ENCODE measurements at places on chromosomes 16 and 17. TPM values are rescaled to one million over a fixed set of nuclear protein-coding genes. Genes with fewer than 3 reads are reported as not detected.
A peak's percentile ranks its signal among the peaks of the same experiment; 100 is the strongest.

GRCh38 chr17:50798424-50799288, 31.3 kb upstream of the ANKRD40CL start:
- DNase-seq, result no peak

DNA sequence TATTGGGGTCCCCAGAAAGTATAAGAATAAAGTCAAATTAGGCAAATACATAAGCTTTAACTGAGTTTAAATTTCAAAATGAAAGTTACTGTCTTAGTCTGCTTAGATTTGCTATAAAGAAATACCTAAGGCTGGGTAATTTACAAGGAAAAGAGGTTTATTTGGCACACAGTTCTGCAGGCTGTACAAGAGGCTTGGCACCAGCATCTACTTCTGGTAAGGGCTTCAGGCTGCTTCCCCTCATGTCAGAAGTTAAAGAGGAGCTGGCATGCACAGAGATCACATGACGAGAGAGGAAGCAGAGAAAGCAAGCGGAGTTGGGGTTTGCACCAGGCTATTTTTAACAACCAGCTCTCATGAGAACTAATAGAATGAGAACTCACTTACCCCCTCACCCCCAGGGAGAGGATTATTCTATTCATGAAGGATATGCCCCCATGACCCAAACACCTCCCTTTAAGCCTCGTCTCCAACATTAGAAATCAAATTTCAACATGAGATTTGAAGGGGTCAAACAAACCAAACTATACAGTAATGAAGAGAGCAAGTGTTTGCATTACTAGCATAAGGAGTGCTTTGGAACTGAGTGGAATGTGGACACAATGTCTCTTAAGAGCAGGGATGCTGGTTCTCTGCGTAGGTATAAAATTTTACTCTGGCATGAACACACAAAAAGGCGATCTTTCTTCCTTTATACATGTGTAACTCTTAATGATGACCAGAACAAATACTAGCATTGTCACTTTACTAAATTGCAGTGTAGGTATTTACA, 292.8 kb upstream of the PMFBP1 start:
- no peak for DNase-seq

- DNase-seq, result peak; percentile 66
Observed at GRCh38 chr16:19898924-19899604, 14.4 kb upstream of the GPRC5B start.

- peak; percentile 66 for DNase-seq
Observed at GRCh38 chr17:9644910-9645751, at the start of gene USP43. Gene USP43 (plus strand): TSS chr17:9645517. CDS start chr17:9645633, 116 bp downstream.

GRCh38 chr17:33696102-33696501, 403.0 kb upstream of the ASIC2 start:
- no peak for DNase-seq

DNA sequence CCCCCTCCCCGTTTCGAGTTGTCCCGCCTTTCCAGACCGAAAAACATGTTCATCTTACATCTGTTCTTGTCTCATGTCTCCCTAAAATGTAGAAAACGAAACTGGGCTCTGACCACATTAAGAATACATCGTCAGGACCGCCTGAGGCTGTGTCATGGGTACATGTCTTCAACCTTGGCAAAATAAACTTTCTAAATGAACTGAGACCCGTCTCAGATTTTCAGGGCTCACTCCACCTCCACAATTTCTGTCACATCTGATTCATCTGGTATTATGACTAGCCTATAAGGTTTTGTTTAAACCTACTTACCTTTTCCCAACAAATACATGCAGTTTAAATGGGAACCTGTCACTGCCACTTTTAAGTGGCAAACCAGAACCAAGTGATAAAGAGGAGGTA, 621 bp downstream of the SDR42E1 start:
- DNase-seq, result peak; percentile 20

DNA sequence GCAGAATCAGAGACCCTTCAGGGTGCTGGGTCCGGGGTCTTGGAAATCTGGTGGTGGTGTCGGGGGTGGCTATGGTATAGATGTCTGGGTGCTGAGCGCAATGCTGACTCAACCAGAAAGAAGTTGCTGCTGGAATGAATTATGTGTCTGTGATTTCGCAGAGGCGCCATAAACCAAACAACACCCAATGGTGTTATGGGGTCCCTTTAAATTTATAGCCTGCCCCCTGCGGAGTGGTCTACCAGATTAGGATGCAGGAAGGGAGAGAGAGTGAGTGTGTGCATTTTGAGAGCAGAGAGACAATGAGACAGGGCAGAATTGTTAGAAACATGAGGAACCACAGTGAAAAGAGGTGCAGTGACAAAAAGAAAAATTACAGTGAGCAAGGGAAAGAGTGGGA, 100.7 kb upstream of the CDH11 start:
- no peak for DNase-seq

- no peak for DNase-seq
Observed at GRCh38 chr17:56937687-56938086, 23.2 kb downstream of the COIL start.

DNA sequence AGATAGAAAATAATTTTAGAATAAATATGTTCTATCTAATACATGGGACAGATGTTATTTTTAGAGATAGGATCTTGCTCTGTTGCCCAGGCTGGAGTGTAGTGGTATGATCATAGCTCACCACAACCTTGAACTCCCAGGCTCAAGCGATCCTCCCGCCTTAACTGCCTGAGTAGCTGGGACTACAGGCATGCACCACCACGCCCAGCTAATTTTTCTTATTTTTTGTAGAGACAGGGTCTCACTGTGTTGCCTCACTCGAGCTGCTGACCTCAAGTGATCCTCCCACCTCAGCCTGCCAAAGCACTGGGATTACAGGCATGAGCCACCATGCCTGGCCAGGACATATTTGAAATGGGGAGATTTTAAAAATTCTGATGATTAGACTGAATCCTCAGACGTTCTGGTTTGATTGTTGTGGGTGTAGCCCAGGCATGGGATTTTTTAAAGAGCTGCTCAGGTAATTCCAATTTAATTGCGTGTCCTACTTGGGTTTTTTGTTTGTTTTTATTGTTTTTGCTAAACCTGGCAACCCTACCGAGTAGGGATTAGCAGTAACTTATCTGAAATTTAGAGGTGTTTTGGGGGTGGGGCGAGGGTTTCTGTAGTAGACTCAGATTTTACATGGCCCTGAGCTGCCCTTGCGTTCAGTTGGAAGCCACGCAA, 142.9 kb downstream of the RAB11FIP4 start:
- DNase-seq, result no peak

DNA sequence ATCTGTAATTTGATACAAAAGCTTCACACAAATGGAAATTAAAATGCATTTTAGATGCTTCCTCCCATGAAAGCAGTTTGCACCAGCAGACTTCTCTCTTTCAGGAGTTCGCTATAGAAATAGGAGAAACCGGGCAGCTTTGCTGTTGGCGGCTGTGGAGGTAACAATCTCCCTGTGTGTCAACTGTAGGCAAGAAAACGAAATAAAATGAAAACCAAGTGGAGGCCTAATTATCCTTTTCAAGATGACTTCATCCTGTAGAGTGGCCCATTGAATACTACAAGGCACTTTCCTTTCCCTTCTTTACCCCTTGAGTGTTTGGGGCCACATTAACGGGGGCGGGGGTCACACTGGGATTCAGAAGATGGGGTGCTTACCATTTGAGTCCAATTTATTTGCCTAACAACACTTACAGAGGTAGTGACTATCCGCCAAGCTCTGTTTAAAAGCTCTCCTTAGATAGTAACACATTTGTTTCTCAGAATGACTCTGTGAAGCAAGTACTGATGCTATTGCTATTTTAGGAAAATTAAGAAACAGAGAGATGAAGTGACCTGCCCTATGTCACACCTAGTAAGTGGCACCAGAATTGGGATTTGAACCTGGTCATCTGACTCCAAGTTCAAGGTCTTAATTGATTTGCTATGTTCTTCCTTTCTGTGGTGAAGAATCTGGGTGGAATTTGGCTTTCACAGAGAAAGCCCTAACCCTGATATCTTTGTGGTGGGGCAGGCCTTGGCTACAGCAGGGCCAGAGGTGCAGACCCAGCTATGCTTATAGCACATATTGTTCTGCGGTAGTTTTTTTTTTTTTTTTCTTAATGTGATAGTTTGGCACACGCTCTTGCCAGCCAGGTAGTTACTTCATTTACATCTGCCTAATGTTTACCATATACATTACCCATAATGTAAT, 125.5 kb upstream of the MPHOSPH6 start:
- DNase-seq, result no peak

- no peak for DNase-seq
Observed at GRCh38 chr17:10748531-10749181, 18.8 kb upstream of the TMEM220 start.

TERB1 gene
- total RNA-seq, result not detected

CLEC18B gene
- total RNA-seq, result 0.22 TPM

PNMT gene
- 0.40 TPM for total RNA-seq

KRTAP2-1 gene
- not detected for total RNA-seq

NOL11 gene
- total RNA-seq, result 76.0 TPM

BAIAP3 gene
- total RNA-seq, result 0.27 TPM

KRT24 gene
- not detected for total RNA-seq

Measured in activated CD8-positive, alpha-beta T cell treated with anti-CD3 and anti-CD28 coated beads for 36 hours (primary cell).